ENCODE measurements at places on chromosomes 4 and X. TPM values are rescaled to one million over a fixed set of nuclear protein-coding genes. Genes with fewer than 3 reads are reported as not detected.
A peak's percentile ranks its signal among the peaks of the same experiment; 100 is the strongest.

- DNase-seq: peak; percentile 64
Observed at GRCh38 chr4:52853351-52853750, 8.8 kb upstream of the RASL11B start.

DNA sequence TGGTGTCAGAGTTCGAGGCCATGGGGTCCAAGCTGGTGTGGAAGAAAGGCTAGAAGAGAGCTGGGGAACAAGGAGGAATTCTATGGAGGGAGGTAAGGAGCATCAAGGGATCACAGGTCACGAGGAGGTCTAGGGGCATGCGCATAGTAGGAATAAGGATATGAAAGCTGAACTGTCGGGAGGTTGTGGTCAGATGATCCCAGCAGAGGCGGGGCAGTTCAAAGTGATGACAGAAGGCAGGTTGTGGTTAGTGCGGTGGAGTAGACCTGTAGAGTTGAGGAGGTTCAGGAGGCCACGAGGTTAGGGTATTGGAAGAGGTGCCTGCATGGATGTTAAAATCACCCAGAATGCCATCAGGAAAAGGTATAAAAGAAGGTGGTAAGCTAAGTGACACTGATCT lies 156.3 kb downstream of the TMEM164 start:
- no peak for DNase-seq

DNA sequence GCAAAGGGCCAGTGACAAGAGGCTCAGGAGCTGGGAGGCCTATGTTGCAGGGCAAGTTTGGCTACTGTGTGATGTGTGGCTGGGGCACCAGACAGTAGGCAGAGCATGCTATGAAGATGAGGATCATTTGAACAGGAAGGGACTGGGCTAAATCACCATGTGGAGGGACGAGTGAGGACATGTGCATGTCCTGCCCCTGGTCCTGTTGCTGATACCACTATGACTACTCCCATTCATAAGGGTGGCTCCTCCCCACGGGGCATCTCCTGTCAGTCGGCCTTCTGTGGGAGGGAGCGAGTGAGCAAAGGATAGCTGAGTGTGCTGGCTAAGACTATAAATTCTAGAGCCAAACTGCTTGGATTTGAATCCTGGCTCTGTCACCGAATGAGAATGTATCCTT lies 139.2 kb downstream of the TMEM164 start:
- no peak for DNase-seq

DNA sequence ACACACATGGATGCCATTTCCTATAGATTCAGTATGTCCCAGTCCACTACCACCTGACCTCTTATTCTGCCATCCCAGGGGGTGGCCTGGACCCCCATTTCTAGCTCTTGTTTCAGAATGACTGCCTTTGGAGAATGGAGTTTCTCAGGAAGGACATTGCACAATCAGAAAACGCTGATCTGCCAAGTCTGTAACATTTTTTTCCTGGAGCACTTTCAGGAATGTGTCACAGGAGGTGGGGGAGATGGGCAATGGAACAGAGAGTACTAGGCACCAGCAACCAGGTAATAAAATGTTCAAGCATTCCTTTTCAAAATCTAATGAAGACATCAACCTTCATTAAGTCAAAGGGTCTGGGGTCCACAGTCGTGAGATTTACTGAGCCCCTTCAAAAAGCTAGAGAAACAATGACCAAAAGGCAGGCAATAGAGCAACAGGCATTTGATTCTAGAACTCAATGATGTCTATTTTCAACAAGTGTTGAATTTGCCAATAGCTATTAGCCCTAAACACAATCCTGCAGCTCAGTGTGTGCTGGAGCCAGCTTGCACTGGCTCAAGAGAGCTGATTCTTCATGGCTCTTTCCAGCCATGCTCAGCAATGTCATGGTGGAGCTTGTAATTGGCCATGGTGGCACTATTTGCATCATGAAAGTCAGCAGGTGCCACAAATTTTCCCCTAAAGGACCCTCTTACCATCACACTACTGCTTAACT lies 87.1 kb downstream of the KDR start:
- DNase-seq: no peak

DNA sequence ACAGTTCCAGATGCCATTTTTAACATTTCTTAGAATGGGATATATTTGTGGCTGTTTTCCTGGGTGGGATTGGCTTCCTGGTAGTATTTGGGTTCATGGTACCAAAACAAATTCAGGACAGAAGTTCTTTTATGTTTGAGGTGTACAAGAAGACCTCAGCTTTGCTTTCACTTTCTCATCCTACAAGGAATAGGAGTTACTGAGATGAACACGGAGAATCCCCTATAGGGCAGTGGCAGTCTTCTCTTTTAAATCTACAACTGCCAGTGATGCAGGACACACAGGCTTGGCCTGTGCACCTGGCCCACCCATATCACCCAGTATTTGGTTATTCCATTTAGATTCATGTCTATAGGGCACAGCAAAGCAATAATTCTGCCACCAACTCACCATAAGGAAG lies 35.2 kb downstream of the SLC10A7 start:
- DNase-seq: no peak

- DNase-seq: no peak
Observed at GRCh38 chrX:14590693-14591424, 61.5 kb downstream of the GLRA2 start.

GRCh38 chrX:73213734-73214425 lies 771 bp downstream of the NAP1L2 start:
- DNase-seq: no peak

- no peak for DNase-seq
Observed at GRCh38 chr4:174157106-174157607, 126.3 kb downstream of the FBXO8 start.

DNA sequence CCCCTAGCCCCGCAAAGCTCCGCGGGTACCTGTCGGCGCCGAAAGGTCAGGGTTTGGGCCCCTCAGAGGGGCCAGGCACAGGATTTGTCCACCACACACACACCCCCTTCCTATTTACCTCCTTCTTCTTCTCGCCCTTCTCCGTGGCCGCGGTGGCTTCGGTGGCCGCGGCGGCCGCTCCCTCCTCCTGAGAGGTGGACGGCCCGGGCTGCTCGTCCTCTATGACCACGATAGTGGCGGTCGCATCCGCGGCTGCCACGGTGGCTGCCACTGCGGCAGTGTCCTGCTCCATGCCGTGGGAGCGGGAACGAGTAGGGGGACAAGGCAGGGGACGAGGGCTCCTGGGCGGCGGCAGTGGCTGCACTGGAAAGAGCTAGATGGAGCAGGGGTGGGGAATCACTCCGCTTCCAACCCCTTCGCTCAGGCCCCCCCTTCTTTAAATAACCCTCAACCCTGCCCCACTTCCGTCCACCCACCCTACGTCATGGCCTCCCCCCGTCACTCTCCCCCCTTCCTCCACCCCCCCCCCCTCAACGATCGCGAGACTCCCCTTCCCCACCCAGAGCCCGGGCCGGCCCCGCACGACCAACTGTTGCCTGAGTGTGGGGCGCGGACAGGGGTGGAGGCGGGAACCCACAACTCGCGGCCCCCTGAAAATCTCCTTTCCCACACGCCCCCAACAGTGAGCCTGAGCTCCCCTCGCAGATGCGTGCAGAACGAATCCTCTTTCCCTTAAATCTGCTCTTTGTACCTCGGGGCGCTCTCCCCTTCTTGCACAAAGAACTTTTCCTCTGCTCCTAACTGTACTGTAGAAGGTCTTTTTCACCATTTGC lies at the start of gene SMARCA1:
Gene SMARCA1 (minus strand): TSS at position 412 of the 833 bp plus-strand sequence. CDS start 120 bp downstream, at position 292.
- DNase-seq: peak; percentile 17

- no peak for DNase-seq
Observed at GRCh38 chrX:46310815-46311497, 234.3 kb downstream of the ZNF674 start.

DNA sequence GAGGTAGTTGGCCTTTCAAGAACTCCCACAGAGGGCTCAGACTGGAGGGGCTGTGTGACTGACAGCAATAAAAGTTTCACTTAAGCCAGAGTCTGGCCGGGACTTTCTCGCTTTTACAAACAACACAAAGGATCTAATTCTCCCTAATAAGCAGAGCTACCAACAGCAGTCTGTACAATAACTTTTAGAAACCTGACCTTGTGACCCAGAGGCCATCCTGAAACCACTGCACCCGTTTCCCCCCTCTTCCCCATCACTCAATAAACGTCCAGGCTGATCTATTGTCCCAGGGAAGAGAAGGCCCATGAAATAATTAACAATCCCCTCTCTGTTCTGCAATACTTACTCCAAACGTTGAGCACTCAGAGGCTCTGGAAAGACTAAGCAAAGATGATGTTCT lies 442.4 kb downstream of the ZIC3 start:
- DNase-seq: no peak

DNA sequence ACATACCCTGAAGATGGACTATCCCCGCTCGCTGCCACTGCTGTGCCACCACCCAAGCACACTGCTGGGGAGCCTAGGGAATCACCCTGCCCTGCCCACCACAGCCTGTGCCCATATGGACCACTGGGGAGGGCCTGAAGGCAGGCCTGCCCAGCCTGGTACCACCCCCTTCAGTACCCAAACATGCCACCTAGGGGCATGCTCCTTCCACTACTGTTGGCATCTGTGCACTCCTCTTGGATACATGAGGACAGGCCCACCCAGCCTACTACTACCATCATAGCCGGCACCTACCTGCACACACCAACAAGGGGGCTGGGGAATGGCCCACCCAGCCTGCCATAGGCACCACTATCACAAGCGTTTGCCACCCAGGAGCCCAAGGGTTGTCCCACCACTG lies 30.1 kb upstream of the PRDX4 start:
- DNase-seq: no peak

- peak; percentile 64 for DNase-seq
Observed at GRCh38 chr4:128471576-128471975, 184.0 kb upstream of the PGRMC2 start.

DNA sequence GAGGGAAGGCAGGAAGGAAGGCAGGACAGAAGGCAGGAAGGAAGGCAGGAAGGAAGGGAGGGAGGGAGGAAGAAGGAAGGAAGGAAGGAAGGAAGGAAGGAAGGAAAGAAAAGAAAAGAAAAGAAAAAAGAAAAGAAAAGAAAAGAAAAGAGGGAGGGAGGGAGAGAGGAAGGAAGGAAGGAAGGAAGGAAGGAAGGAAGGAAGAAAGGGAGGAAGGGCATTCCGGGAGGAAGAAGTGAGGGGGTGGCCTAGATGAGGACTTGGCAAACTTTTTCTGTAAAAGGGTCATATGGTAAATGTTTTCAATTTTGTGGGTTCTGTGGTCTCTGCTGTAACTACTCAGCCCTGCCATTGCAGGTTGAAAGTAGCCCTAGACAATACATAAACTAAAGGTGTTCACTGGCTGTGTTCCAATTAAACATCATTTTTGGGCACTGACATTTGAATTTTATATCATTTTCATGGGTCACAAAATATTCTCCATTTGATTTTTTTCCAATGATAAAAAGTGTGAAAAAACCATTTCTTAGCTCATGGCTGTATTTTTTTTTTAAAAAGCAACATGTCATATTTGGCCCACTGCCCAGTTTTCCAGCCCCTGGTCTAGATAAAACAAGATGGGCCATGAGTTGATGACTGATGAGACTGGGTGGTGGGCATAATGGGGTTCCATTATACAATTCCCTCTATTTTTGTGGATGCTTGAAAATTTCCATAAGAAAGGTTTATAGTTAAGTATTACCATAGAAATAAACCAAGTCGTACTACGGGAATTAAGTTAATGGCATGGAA lies 3.1 kb downstream of the ZNF630 start:
- no peak for DNase-seq

The USP27X gene
- total RNA-seq: 2.1 TPM

The NKX3-2 gene
- 3.0 TPM for total RNA-seq

The ARMCX4 gene
- total RNA-seq: 1.2 TPM

The CLDN2 gene
- not detected for total RNA-seq

All from LHCN-M2 (cell line).